Aorta (tissue), 5 donors: ENCODE measurements at places on chromosomes 7 and 10. TPM values are rescaled to one million over a fixed set of nuclear protein-coding genes. Genes with fewer than 3 reads are reported as not detected.

- no peak for DNase-seq
Observed at GRCh38 chr10:3825862-3826351, 40.9 kb upstream of the KLF6 start.

DNA sequence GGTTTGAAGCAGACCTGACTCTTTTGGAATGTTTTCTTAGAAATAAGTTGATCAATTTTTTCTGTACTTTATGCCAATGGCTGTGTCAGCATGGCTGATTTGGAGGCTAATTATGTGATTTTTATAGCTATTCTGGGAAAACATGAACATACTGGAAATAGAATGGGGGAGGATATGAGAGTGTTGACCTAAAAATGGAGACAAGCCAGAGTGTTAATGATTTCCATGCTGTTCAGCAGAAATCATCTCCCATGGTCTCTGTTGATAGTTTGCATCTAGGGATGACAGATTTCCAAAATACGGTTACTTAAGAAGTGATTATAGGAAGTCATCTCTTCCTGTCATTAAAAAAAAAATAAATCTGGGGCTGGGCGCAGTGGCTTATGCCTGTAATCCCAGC, 32.7 kb upstream of the DMTF1 start:
- DNase-seq, result no peak

DNA sequence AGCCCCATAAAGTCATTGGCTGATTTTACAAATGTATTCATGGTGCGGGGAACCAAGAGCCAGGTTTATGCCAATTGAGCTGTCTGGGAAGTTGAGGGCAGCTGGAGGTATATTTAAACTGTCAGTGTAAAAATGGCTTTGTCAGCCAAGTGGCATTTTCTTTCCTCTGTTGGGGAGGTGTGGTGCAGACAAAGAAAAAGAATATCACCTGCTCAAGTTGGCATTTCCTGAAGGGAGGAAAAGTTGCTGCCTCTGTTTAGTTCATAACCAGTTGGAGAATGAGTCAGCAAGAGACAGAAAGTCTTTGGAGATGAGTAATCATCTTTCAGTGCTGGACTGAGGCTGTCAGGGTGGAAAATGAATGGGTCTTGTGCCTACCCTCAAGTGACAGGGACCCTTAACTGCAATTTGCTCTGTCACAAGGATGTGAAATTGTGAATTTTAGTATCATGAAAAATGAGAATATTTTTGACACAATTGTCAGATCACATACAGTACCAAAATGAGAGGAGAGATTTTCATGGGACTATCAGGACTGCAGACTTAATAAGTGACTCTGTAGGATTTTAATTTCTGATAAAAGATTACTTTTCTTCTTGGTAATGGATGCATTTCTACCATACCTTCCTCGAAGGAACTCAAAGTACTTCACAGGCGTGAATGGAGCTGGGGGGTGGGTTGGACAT, 137.3 kb downstream of the ANLN start:
- DNase-seq, result no peak

GRCh38 chr7:114835303-114835702, 86.6 kb upstream of the MDFIC start:
- DNase-seq, result no peak

DNA sequence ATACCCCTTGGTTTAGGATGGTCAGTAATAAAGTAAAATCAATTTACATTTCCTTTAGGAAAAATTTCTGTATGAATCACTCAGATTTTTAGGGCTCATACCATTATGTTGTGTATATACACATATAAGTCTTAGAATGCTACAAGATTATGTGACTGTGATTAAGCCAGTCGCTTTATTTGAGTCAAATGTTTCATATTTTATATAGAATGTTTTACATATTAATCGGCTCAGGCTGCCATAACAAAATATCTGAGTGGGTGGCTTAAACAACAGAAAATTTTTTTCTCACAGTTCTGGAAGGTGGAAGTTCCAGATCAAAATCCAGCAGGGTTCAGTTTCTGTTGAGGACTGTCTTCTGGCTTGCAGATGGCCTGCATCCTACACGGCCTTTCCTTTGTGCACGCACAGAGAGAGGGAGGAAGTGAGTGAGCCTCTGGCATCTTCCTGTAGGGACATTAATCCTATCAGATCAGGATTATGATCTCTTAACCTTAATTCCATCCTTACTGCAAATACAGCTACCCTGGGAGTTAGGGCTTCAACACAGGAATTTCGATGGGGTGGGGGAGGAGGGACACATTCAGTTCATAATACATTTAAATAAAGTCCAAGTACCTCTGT, 198.0 kb downstream of the PHF14 start:
- DNase-seq, result no peak

- no peak for DNase-seq
Observed at GRCh38 chr10:110701617-110701971, 57.5 kb downstream of the RBM20 start.

- DNase-seq, result no peak
Observed at GRCh38 chr7:4226524-4226882, 455.6 kb upstream of the FOXK1 start.

DNA sequence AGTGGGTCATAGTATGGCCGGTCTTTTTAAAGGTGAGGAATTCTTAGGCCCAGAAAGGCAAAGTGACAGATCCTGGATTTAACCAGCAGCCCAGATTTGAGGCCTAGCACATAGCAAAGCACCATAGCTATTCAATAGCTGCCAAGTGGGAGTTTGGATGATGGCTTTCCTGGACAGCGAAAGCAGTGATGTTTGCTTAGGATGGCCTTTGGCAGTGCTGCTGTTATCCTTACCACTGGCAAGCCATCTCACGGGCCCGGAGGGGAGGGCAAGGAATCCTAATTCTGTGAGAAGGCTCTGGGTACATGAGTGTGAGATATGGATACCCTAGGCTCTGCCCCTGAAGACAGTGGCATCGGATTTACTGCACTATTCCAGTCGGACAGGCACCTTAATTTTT, 50.4 kb downstream of the TCF7L2 start:
- DNase-seq, result no peak

GRCh38 chr10:6409971-6410643, 170.0 kb downstream of the PRKCQ start:
- DNase-seq, result no peak

GRCh38 chr7:29306319-29306991, 111.9 kb downstream of the CHN2 start:
- DNase-seq, result no peak

GRCh38 chr7:16419859-16420258, 1.5 kb downstream of the CRPPA start:
- no peak for DNase-seq

GRCh38 chr10:62388328-62388727, 14.2 kb downstream of the ZNF365 start:
- DNase-seq, result no peak

Gene FOXP2
- polyA plus RNA-seq, result 1.9 TPM

Gene GRID2IP
- polyA plus RNA-seq, result not detected

Gene UBE2D4
- 40.1 TPM for polyA plus RNA-seq

Gene ASB10
- polyA plus RNA-seq, result not detected

Gene THNSL1
- 2.1 TPM for polyA plus RNA-seq
